ENCODE measurements at places on chromosomes 1 and 21.
A peak's percentile ranks its signal among the peaks of the same experiment; 100 is the strongest.

DNA sequence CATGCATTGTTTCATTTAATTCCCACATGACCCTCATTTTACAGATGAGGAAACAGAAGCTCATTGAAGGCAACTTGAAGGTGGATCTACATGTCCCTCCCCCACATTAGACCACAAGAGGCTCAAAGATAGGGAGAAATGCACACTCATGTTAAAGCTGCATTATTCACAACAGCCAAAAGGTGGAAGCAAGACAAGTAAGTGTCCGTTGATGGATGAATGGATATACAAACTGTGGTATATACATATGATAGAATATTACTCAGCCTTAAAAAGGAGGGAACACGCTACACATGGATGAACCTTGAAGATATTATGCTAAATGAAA is 149.7 kb upstream of the JUN start:
- DNase-seq, result no peak

- DNase-seq, result no peak
Measured at GRCh38 chr1:175297291-175297690, 104.7 kb upstream of the KIAA0040 start.

- no peak for DNase-seq
Measured at GRCh38 chr1:31574749-31575368, 1.5 kb upstream of the TINAGL1 start.

GRCh38 chr1:20255666-20256065 is 35.0 kb upstream of the VWA5B1 start:
- DNase-seq, result no peak

GRCh38 chr1:8047112-8047511 is 21.0 kb upstream of the ERRFI1 start:
- peak; percentile 72 for DNase-seq

GRCh38 chr1:247324923-247325322 is 6.7 kb downstream of the ZNF496 start:
- DNase-seq, result no peak

DNA sequence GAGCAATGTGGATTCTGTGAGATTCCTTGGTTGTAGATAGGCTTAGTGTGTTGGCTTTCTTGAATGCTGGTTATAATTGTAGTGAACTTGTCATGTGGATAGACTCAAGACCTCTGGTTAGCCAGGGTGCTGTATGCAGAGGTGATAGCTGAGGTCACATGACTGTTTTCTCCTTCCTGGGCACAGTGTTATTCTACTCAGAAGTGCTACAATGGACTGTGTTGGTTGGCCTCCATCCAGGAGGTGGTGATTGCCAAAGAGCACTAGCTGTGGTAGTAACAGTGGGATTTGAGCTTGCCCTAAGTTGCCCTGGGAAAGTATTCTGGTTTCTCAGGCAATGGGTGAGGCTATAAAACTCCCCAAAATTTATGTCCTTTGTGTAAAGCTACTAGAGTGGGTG is 71.6 kb downstream of the SH3BGR start:
- DNase-seq, result no peak

GRCh38 chr1:112711670-112712069 is 3.5 kb downstream of the PPM1J start:
- no peak for DNase-seq

DNA sequence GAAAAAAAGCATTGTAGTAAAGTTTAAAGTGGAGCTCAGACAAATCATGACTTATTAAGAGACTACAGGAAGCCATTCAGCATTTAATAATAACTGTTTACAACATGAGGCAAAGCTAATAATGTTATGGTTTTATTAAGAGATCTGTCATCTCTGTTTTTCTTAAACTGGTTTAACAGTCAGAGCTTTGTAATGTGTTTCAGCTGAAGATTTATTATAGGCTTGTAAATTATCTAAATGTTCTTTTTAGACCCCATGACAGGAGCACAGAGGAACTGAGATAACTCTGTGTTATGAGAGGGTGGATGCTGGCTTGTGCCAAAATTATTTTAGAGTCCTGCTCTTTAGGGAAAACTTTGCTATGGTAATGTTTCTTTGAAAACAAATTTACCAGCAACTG is 38.0 kb upstream of the RWDD3 start:
- no peak for DNase-seq

DNA sequence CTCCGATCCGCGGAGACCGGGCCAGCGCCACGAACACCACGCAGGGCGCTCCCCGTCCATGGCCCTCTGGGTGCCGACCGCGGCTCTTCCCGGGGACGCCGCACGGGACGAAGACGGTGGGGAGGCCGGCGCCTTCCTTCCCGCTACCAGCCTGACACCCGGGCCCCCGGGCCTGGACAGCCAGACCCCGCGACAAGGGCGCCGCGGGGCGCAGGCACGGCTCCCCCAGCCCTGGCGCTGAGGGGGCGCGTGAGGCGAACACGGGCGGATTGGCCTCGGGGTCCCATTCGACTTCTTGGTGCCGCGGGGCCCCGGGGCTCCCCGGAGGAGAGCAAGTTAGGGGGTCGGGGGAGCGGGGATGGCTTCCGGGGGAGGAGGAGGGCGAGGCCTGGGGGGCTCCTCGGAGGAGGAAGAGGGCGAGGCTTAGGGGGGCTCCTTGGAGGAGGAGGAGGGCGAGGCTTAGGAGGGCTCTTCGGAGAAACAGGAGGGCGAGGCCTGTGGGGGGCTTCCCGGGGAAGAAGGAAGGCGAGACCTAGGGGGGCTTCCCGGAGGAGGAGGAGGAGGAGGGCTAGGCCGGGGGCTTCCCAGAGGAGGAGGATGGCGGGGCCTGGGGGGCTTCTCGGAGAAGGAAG is 537 bp upstream of the KLHL17 start:
- no peak for DNase-seq

DNA sequence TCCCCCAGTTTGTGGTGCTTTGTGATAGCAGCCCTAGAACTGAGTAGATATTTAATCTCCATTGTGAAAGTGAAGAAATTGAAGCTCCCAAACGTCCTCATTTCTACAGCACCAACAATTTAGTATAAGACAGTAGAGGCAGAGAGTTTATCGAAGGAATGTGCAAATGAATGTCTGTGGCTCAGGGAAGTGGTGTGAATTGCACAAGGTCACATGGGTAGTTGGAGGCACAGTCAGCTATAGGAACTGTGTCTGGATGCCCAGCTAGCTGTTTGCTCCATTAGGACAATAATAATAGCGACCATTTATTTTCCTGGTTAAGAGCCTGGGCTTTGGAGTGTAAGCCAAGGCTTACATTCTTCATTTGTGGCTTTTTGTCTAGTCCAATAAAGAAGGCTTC is 144.4 kb upstream of the USP24 start:
- DNase-seq, result peak; percentile 14

GRCh38 chr1:236103646-236104218 is 38.6 kb upstream of the GPR137B start:
- DNase-seq, result peak; percentile 78

- DNase-seq, result peak; percentile 79
Measured at GRCh38 chr1:222772996-222773379, 36.0 kb downstream of the FAM177B start.

DNA sequence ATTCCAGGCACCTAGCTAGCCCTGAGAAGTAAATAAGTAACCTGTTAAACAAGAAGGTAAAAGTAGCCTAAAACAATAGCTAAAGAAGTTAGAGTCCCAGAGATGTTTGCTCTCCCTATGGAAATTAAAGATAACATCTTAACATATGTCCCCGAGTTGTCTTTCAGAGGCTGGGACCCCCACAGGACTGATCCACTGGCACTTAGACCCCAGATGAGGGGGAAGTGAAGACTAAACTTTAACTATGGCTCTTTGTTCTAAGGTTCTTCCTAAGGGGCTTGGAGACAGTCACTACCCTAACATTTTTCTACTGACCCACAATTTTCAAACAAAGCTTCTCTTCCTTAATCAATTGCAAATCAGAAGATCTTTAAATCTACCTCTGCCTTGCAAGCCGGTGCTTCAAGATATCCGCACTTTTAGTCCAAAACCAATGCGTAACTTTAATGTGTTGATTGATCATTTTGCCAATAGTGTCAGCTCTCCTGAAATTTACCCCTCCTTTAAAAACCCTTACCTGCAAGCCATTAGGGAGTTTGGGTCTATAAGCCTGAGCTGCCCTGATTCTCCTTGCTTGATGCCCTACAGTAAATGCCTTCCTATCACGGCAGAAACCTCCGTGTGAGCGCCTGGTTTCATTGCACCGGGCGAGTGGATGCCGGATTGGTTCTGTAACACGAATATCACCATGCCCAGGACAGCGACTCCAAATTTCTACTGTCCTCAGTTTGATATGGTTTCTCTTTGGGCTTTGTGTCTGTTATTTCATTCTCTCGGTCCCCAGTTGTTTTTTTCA is 404.4 kb downstream of the SIPA1L2 start:
- DNase-seq, result no peak

GRCh38 chr1:88873737-88874349 is 17.5 kb downstream of the GTF2B start:
- peak; percentile 43 for DNase-seq

DNA sequence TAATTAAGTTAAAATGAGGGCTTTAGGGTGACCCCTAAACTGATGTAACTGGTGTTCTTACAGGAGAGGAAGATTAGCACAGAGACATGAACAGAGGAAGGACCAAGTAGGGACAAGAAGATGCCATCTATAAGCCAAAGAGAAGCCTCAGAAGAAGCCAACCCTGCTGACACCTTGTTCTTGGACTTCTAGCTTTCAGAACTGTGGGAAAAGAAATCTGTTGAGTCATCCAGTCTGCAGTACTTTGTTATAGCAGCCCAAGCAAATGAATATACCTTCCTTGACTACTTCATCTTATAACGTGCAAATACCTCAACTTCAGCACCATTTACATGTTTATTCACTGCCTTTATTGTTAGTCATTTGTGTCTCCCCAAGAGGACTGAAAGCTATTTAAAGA is 3.4 kb downstream of the ZBTB21 start:
- DNase-seq, result no peak

GRCh38 chr21:19557046-19557445 is 1153.5 kb upstream of the TMPRSS15 start:
- DNase-seq, result no peak

Measured in suppressor macrophage (primary cell).